Activated CD4-positive, CD25-positive, alpha-beta regulatory T cell treated with anti-CD3 and anti-CD28 coated beads, Interleukin-2, amount 50 U/mL, for 72 hours (primary cell): ENCODE measurements at places on chromosomes 3 and 15.

GRCh38 chr3:139444446-139444845 lies 31.9 kb downstream of the RBP2 start:
- no peak for DNase-seq

DNA sequence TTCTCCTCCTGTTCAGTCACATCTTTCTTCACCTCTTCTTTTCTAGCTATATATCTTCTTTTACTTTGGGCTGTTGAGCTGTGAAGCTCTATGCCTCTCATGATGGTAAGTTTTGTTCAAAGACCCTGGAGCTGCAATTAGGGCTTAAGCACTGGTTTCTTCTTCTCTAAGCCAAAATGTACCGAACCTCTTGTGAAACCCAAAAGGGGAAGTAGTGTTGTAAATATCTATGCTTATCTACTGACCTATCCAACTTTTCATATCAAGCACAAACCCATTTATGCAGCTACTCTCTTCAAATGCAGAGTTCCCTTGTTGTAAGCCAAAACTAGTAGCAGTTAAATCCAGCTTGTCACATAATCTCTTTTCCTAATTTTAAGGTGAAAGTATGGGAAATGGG lies 123.6 kb upstream of the CD96 start:
- no peak for DNase-seq

DNA sequence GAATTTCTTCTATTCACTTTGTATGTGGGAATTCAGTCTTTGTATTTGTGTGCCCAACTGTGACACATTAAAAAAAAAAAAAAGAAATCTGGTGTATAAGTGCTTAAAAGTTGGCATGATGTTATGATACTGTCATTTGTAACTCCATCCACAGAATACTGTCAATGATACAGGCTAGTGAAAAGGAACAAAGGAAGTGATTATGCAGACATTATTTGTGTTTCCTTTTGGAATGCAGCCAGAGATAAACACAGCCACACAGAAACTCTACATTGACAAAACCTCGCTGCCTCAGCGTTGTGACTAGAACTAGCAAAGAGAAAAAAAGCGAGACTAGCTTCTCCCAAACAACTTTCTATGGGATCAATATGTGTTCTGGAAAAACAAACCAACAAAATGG lies 519.2 kb upstream of the AGTR1 start:
- no peak for DNase-seq

- DNase-seq, result no peak
Measured at GRCh38 chr15:60441331-60441730, 37.6 kb downstream of the ICE2 start.

GRCh38 chr15:55282284-55282833 lies 7.3 kb downstream of the RAB27A start:
- DNase-seq, result no peak

GRCh38 chr3:170864525-170865208 lies 5.3 kb downstream of the RPL22L1 start:
- no peak for DNase-seq

- no peak for DNase-seq
Measured at GRCh38 chr15:31399544-31400171, 73.0 kb downstream of the KLF13 start.

DNA sequence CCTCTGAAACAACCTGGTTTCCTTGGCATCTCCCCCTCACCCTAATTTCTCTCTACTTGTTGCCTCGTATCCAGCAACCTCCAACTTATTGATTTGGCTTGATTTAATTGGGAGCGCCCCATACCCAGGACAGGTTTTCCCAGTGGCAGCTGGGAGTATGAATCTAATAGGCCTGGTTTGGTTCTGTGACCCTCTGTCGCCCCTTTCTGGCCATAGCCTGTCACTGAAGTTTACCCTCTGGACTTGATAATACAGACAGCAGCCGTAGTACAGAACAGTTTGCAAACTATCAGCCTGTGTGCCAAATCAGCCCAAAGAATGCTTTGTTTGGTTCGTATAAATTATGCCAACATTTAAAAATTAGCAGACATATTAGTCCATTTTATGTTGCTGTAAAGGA lies 525.1 kb upstream of the GOLIM4 start:
- DNase-seq, result no peak

GRCh38 chr3:1092771-1093170 lies at the start of gene CNTN6:
TSS of gene CNTN6 (plus strand) at chr3:1093024. CDS start at chr3:1148009, 54,985 bp downstream.
- no peak for DNase-seq

- no peak for DNase-seq
Measured at GRCh38 chr3:28860307-28860706, 420.6 kb upstream of the RBMS3 start.

DNA sequence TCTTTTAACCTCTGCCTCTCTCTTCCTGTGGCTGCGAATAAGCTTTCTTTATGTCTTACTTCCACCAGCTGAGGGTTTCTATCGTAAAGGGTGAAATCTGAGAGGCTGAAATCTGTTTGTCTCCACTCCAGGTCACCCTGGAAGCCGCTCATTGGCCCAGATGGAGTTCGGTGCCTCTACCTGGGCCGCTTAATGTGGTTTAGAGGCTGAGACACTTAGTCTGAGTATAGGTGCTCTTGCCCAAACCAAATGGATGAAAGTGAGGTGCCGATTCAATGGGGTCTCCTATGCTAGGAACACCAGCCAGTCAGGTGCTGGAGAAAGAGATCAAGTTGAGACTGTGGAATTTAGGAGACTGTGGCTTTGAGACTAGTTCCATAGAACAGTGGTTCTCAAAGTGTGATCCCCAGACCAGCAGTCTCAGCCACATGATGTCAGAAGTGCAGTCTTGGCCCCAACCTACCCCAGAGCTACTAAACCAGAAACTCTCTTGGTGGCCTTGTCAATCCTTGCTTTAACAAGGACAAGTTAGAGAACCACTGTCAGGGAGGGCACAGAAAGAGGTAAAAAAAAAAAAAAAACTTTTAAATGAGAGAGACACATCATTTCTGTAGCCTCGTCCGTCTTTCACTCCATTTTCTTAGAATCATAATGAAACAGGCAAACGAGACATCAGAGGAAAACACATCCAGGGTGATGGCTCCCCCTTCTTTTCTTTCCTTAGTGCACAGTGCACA lies 54.9 kb upstream of the CCR2 start:
- no peak for DNase-seq

GRCh38 chr3:76700323-76700722 lies 339.6 kb upstream of the ROBO2 start:
- DNase-seq, result no peak

DNA sequence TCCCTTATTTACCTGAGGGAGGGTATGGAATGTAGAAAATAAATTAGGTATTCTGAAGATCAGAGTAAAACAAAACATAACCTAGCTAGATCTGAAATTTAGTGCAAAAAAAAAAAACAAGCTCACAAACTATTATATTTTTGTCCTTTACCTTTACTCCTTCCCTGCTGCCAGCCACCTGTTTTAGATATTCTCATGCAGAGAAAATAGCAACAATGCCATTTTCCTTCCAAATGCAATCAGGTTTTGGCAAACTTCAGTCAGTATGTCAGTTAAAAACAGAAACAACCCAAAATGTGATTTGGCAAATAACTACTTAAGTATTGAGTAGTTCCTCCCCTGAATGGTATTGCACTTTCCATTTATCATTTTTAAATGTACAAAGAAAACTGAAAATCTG lies 35.8 kb downstream of the PEAK1 start:
- DNase-seq, result no peak

GRCh38 chr15:56244038-56244810 lies 545 bp upstream of the RFX7 start:
- DNase-seq, result peak; percentile 30

DNA sequence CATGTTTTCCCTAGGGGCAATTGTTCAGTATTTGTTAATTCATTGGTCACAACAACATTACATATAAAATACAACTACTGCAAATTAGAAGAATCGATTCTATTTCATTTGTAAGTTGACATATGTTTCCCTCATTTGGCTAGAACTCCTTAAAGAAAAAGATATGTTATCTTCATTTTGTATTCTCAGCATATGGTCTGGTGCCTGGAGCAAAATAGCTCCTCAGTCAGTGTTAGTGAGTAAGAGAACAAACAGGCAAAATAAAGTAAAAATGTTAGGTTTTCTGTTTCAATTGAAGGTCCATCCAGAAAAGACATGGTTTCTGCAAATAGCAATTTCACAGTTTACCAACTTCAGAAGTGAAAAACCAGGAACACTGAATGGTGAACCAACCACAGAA lies 1343.1 kb downstream of the ROBO1 start:
- DNase-seq, result no peak

DNA sequence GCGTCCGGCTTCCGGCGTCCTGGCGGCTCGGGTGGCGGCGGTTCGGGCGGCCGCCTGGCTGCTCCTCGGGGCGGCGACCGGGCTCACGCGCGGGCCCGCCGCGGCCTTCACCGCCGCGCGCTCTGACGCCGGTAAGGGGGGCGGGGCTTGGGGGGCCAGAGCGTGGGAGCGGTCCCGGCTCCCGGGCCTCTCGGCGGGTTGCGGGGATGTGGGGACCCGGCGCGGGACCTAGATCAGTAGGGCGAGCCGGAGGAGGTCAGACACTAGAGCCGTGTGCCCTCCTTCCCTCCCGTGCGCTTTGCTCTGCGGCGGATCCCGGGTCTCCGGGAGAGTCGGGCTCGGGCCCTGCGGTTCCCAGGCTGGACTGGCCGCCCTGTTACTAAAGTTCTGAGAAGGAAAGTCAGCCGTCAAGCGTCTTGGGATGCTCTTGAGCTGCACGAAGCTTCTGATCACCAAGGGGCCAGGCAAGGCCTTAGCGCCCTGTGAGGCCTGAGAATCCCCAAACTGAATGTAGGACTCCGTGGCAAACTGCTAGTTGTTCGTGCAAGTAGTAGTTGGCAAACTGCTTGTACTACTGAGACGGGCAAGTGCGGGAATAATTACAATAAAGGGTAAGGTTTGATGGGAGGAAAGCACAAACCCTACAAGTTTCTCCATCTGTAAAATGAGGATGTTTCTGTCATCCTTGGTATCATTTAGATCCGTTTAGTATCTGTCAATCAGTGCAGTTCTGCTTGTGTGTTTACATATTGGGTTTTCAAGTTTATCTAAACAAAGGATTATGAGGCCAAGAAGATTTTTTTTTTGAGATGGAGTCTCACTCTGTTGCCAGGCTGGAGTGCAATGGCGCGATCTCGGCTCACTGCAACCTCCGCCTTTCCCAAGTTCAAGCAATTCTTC lies 587 bp downstream of the PIGX start:
- DNase-seq, result no peak

DNA sequence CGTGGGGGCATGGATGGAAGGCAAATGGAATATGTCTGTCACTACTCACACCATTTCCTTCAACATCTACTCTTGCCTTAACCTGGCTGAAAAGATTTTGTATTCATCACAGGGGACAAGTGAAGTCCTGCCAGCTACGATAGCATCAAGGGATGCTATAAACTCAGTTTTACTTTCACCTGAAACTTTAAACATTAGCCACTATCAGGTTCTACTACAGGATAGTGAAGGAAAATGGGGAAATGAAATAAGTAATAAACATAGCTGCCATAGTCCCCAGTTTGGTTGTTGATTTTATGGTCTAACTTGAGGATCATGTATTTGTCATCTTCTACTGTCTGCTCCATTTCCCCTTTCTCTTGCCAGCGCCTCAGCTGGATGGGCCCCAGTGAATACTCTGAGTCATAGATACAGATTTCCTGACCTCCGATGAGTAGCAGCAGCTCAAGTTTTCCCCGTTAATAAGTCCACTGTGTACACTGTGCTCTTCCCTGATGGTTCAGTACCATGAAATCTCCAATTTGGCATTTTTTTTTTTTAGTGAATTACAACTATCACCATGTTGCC lies 338.2 kb upstream of the SLCO3A1 start:
- DNase-seq, result no peak

DNA sequence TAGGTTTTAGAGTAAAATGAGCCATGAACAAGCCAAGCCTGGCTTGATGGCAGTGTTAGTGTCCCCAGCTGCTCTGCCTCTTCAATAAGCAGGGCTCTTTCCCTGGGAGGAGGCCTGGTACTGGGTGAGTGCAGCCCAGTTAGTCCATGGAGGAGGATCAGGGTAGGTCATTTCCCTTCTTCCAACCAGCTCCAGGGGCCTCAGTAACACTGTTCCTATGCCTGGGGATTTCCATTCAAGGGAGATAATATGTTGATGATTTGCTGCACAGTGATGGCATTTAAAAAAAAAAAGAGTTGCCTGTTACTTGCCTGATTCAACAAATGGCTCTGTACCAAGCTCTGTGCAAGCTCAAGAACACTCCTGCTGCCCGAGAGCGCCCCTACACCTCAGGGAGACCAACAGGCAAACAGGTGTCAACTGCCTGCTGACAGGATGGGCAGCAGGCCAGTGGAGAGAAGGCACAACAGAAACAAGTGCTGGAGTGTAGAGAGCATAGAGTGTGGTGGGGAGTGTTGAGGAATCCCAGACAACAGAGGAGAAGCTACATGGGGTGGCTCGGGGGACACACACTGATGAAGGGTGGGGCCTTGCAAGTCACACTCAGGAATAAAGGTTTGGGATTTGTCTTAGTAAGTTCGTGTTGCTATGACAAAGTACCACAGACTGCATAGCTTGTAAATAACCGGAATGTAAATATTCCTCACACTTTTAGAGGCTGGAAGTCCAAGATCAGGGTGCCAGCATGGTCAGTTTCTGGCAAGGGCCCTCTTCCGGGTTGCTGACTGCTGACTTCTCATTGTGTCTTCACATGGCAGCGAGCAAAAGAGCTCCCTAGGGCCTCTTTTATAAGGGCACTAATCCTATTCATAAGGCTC lies 78.6 kb upstream of the PXYLP1 start:
- no peak for DNase-seq

- no peak for DNase-seq
Measured at GRCh38 chr3:140148824-140149390, 213.9 kb downstream of the CLSTN2 start.

DNA sequence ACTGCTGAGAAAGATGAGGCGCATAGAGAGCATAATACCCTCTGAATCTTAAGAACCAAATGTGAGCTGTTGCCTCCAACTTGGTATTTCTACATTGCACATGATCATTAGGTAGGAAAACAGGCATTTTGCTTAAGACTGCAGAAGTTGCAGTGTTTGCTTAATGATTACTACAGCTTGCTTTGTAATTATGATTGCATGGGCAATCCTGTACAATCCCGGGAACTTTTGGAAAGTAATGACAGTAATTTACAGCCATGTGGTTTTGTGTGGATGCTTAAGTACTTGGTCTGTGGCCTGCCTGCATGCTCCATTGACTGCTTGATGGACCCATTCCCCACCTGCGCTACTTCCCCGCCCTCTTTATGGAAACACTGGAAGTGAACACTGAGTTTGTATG lies 301.1 kb downstream of the DIPK2A start:
- no peak for DNase-seq

DNA sequence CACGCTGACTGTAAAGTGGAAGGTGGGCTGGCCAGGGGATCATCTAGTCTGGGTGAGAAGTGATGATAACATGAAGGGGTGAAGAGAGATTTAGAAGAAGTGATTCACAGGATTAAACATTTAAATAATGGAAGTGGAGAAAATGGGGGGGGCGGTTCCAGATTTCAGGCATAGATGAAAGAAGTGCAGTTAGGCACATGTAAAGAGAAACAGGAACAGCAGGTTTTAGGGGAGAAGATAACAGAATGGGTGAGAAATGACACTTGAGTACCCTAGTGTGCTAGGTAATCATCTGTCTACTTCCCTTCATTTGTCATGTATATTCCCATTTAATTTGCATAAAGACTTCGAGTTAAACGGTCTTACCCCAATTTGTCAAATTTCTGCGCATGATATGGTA lies 15.3 kb downstream of the B3GNT5 start:
- DNase-seq, result no peak
